ENCODE measurements at places on chromosomes 6 and 20.

- no peak for DNase-seq
These were observed 100.9 kb downstream of the OPRM1 start for GRCh38 chr6:154139892-154140291.

GRCh38 chr20:47481330-47482216 is 20.1 kb upstream of the NCOA3 start:
- no peak for DNase-seq

DNA sequence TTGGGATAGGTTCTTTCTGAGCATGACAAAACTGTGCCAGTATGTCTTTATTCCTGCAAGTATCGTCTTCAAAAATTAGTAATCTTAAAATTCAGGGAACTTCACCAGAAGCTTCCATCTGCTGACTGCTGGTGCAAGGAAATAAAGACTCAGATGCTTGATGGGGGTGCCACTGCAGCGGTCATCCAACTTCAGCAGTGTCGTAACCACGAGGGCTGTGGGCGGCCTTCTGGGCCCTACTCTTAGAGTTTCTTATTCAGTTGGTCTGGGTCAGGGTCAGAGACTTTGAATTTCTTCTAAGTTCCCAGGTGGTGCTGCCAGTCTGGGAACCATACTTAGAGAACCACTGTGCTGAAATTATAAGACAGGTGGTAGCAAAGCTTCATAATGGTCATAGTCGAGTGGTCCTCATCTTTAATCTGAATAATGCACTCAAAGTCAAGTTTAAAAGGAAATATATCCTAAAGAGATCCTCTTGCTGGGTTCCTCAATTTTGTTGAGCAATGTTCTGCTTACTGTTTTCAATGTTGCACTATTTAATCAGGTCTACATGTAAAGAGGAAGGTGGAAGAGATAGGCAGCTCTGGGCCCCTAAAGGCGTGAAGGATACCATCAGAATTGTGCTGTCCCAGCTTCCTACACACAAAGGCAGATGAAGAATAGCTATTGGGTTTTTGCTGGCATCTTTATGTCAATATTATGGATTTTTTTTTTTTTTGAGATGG is 165.4 kb upstream of the GMDS start:
- DNase-seq, result no peak

GRCh38 chr20:59743767-59744485 is 139.6 kb downstream of the PHACTR3 start:
- no peak for DNase-seq

DNA sequence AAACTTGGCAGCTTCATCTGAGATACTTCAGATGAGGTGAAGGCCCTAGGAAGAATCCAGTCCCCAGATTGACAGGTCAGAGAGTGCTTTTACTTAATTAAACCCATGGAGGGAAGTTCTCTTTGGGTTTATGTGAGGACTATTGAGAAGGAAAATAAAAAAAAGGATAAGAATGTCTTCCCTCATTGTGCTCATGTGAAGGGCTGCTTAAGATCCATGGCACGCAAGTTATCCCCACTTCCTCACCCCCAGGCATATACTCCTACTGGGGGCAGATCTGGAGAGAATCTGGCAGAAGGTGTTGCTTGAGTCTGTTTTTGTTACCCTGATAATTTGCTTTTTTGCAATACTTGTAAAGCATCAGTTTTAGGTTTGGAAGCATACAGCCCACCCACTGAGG is 322.9 kb upstream of the TFAP2D start:
- no peak for DNase-seq

GRCh38 chr6:136465766-136466303 is 84.4 kb downstream of the MAP7 start:
- no peak for DNase-seq

DNA sequence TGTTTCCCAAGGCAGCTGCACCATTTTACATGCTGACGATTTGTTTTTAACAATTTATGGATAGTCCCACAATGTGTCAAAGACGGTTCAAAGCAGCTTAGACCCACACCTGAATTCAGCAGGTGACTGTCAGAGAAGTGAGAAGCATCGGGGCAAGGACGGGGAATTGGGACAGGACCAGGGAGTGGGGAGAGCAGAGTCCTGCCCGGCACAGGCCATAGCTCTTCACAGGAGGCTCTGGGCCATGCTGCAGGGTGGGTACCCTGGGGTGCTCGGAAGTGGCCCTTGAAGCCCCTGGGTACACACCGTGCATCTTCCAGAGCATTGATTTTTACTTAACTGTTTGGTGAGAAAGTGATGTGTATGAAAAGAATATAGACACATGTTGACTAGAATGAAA is 33.2 kb upstream of the PHACTR3 start:
- DNase-seq, result no peak

- no peak for DNase-seq
These were observed 29.3 kb downstream of the BCAS4 start for GRCh38 chr20:50824137-50824536.

- no peak for DNase-seq
These were observed 1.7 kb downstream of the PREX1 start for GRCh38 chr20:48826069-48826468.

GRCh38 chr6:24489470-24489869 is at the start of gene GPLD1:
Gene GPLD1 (minus strand): TSS chr6:24489578. CDS start chr6:24489511, 67 bp downstream.
- no peak for DNase-seq

DNA sequence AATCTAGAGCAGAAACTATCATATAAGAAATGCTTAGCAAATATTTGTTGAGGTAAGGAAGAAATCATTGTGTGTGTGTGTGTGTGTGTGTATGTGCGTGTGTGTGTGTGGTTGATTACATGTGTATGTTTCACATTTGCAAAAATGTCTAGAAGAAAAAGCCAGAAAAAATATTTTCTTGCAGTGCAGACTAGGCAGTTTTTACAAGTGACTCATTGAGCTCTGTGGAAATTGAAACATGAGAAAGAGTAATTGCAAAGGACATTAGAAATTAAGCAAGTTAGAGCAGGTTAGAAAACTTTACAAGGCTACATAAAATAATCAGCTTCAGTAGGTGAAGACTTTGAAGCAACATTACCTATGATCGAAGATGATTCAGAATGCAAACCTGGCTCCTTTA is 669.0 kb upstream of the EYS start:
- no peak for DNase-seq

DNA sequence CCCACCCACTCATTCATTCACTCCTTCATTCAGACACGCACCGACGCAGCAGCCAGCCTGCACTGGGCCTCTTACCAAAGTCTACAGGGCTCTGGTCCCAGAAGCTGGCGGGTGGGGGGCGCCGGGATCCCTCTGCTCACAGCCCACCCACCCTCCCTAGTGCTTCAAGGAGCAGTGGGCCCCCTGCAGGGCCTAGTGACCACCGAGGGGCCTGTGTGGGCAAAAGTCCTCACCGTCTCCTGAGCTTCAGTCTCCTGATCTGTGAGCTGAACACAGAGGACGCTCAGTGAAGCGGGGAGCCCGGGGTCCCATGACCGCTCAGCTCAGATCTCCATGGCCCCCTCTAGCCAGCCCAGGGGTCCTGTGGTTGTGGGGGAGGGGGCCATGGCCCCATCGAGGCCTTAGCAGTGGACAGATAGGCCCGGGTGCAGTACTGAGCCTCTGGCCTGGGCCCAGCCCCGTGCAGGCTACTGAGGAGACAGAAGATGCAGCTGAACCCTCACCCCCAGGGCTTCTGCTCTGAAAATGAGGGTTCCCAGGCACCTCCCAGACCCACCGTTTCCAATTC is 33.4 kb upstream of the MRGBP start:
- DNase-seq, result no peak
